Activated naive CD4-positive, alpha-beta T cell treated with Interleukin-2 at 50 U/mL for 16 hours (primary cell): ENCODE measurements at places on chromosomes 2 and 18.

DNA sequence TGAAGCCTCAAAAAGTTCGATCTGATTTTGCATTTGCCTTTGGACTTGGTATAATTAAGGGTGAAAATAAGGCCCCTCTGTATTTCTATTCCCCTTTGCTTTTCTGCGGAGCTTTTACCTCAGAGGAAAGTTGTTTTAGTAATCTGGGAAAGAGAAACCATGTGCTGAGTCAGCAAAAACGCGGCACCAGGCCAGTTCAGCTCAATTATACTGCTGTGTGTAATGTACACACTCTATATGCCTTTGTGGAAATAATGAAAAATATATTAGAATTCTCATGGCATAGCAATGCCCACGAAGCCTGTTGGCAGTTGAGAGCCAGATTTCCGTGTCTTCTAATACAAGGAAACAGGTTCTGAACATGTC, 161.9 kb upstream of the SIX2 start:
- no peak for DNase-seq

- no peak for DNase-seq
These were observed 234.2 kb downstream of the CDH2 start for GRCh38 chr18:27942706-27943105.

DNA sequence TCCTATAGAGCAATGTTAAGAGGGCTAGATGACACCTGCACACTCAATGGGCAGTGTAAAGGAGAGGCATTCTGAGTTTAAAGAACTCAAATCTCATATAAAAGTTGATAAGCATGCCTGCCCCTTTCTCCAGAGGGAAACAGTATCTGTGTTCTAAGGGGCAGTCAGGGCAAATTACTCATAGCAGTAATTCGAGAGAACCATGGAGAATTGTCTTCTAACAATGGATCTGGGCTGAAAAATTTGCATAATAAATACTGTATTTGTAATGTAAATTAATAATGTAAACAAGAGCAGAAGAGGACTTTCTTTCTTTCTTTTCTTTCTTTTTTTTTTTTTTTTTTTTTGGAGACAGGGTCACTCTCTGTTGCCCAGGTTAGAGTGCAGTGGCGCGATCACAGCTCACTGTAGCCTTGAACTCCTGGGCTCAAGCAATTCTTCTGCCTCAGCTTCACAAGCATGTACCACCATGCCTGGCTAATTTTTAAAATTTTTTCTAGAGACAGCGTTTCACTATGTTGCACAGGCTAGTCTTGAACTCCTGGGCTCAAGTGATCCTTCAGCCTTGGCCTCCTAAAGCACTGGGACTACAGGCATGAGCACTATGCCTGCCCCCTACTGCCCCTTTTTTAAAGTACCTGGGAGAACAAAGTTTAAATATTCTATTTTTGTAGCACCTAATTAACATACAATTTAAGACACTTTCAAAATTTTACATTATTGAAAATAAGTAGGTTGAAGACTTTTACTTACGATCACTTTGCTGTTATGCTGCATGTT, 70.6 kb downstream of the OTX1 start:
- no peak for DNase-seq

DNA sequence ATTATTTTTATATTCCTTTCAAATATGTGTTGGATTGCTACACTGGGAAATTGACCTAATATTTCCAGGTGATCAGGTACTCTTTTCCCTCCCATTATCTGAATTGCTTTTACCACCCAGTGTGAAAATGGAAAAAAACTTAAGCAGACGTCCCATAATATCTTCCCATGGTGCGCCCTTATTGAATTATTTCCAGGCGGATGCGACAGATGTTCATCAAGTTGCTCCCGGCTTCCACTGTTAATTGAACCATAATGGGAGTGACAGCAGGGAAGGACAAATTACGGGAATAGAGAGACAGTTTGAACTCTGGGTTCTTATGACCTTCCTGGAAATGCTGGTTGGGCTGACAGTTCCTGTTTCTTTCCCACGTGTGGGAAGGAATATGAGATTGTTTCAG, 93.3 kb downstream of the THSD7B start:
- no peak for DNase-seq

GRCh38 chr2:165958313-165958960, 4.9 kb upstream of the TTC21B start:
- no peak for DNase-seq

DNA sequence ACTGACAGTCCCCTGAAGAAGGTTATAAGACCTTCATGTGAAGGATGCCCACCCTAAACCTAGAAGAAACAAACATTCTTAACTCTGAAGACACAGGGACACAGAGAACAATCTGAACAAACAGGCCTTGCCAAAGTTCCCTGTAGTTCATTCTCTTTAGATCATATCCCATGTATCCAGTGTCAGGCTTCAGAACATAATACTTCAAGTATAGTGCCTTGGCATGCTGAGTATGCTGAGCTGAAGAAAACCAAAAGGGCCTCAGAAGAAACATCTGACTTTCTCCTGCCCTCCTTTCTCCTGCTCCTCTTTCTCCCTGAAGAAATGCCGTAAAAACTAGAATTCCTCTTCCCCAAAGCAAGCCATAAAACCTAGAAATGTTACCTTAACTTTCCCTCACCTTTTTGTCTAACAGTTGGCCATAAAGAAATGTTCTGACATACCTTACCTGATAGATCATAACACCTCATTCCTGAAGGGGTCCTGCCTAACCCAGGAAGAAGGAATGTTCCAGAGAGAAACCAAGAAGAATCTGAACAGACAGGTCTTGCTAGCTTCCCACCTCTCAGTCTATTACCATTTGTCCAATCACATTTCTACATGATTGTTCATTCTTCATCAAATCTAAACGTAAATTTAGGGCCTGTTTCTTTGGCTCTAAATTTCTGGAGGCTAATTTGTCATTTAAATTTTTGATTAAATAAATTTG, 160.1 kb upstream of the ZC3H15 start:
- DNase-seq = no peak

DNA sequence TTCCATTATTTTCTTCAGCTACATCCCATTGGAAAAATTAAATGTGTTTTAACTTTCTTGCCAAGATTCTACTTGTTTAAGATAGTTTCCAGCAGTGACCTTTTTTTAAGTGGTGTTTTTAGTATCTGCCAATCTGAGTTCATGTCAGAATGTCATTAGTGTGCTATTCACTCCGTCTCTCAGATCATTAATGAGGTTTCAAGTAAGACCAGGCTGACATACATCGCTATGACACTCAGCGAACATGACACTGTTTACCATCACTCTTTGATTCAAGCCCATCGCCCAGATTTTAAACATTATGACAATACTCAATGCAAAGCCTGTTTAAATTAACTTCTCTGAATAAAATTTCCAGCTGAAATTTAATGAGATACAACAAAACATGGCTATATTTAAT, 272.0 kb upstream of the KYNU start:
- DNase-seq = no peak

- DNase-seq = no peak
These were observed 371.3 kb upstream of the TNP1 start for GRCh38 chr2:217231212-217231611.

- DNase-seq = no peak
These were observed 34.3 kb upstream of the TAF1B start for GRCh38 chr2:9809064-9809356.

DNA sequence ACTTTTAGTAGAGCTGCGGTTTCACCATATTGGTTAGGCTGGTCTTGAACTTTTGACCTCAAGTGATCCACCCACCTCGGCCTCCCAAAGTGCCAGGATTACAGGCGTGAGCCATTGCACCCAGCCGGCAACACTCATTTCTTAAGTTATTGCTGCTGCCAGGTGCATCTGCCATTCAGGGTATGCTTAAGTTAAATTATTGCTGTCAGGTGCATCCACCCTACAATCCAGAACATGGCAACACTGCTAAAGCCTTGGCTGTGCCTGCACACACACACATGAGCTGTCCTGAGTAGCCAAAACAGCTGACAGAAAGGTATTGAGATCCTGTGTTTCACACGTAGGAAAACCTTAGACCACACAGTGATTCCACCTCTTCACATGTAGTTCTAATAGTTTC, 148.2 kb downstream of the FAM161A start:
- no peak for DNase-seq

- DNase-seq = no peak
These were observed 569.2 kb downstream of the METTL4 start for GRCh38 chr18:2002151-2002550.
